ENCODE measurements at places on chromosomes 3 and 15.
A peak's percentile ranks its signal among the peaks of the same experiment; 100 is the strongest.

DNA sequence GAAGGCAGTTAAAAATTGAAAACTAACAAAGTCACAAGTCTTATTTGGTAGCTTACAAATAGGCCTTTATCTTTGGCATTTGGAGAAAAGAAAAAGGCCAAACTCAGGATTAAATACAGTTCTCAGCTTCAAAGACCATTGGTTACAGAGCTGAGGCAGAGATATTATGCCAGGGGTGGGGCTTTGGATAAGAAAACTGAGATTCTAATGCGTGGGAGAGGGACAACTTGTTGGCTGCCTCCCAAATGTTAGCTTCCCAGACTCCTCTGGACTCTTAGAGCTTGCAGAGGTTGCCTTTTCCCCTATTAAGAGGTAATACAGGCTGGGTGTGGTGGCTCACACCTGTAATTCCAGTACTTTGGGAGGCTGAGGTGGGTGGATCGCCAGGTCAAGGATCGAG, 231.8 kb downstream of the SQOR start:
- DNase-seq, result no peak

DNA sequence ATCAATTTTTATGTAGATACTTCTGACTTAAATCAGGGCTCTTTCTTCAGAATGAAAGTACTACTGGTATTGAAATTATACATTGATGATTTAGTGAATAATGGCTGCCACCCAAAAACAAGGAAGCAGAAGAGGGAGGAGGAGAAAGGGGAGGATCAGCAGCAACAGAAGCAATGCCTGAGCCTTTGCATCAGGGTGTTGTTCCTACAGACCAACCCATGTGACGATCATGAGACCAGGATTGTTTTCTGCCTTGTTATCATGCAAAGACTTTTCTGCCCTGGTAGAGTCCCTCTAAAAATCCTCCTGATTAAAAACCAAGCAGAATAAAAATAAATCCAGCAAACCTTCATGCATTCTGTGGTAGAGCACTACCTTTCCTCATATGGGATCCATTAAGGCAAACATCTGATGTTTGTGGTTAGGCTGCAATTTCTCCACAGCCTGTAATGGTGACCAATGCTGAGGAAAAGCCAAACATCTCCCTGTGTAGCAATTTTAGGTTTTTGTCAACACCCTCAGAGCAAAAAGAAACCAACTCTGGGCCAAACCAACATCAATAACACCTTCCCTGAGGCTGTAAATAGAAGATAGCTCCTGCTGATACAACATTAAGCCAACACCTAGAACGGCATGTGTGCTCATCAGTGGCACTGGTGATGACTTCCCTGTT, 191.7 kb downstream of the ATP8B4 start:
- no peak for DNase-seq

GRCh38 chr3:21889166-21889565, 138.2 kb upstream of the ZNF385D start:
- no peak for DNase-seq

- DNase-seq, result no peak
These were observed 157.7 kb downstream of the MBNL1 start for GRCh38 chr3:152426393-152426792.

GRCh38 chr3:101779822-101780381, 891 bp downstream of the NXPE3 start:
- DNase-seq, result no peak

DNA sequence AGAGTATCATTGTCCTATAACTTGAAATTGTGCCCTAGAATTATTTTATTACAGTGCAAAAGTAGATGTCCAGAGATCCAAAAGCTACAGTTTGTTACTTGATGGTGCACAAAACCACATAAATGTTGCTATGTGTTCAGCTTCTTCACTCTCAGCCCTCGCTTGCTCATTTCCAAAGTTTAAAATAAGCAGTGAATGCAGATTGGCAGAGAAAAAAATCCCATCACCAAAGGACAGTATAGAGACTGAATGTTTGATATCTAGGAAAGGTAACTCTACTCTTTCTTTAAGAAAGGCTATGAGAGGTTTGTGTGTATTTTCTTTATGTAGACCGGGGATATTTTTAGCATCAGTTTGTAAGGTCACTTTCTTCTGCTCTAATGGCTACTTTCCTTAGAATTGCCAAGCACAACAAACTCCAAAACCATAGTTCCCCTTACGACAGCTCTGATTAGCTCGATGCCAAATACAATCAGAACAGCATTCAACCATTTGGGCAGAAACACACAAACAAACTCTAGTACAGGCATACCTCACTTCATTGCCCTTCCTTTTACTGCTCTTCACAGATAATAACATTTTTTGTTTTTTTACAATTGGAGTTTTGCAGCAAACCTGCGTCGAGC, 164.1 kb upstream of the CCDC54 start:
- no peak for DNase-seq

DNA sequence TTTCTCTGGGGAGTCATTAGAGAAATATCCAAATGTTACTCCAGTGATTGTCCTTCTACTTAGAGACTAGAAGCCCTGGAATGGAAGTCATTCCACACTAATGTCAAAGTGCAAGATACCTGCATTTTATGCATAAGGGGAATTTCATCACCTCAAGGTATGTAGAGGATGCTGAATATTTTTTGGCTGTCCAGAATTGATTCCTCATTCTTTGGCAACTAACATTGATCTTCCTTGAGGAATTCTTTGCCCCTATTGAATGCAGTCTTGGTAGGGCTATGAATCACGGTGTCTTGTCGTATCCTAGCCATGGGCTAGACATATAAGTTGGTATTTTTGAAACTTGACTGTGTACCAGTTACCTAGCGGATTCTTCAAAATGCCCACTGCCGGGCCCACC, 271.1 kb downstream of the CNTN3 start:
- DNase-seq, result no peak

GRCh38 chr3:14487086-14487485, 53.1 kb downstream of the GRIP2 start:
- no peak for DNase-seq

- DNase-seq, result no peak
These were observed 144.7 kb upstream of the TTC14 start for GRCh38 chr3:180457225-180457624.

GRCh38 chr15:99451484-99451883, 114.3 kb upstream of the MEF2A start:
- DNase-seq, result no peak

GRCh38 chr15:42608752-42609488, 33.5 kb downstream of the STARD9 start:
- no peak for DNase-seq

- DNase-seq, result no peak
These were observed 34.2 kb upstream of the SYN2 start for GRCh38 chr3:11969986-11970385.

DNA sequence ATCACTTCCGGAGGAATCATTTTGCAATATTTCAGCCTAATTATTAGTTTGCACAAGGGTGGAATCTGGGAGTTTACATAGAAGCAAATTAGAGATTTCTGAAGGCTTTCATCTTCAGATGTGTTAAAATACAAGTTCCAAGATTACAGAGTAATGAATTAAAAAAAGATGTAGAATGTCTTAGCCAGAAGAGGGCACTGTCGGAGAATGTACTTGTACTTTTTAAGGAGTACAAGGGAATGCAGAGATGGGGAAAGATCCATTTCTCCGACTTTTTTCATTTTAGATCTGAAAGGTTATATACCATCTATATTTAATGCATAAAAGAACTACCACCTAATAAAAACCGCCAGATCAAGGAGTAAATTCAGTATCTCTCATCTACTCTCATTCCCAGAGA, 43.1 kb upstream of the WDR5B start:
- no peak for DNase-seq

GRCh38 chr15:72783004-72783639, 436 bp downstream of the ADPGK start:
- no peak for DNase-seq

DNA sequence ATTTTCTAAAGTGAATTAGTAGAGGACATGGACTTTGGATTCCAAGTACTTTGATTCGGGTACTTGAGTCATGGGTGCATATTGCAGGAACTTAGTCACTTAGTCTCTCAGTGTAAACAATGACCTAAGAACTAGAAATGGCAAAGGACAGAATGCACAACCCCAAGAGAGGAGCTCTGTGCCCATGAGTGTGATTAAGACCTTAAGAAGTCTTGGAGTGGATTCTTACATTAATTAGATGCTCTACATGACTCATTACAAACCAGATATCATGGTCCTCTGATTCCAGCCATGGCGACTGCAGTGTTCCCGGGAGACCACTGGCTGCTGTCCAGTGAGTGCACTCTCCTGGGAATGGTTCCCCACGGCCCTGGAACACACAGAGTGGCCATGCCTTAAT, 251.5 kb downstream of the GABRG3 start:
- DNase-seq, result no peak

GRCh38 chr15:70264014-70264582, 166.4 kb upstream of the TLE3 start:
- DNase-seq, result no peak

- no peak for DNase-seq
These were observed 9.7 kb upstream of the CRBN start for GRCh38 chr3:3189102-3189727.

DNA sequence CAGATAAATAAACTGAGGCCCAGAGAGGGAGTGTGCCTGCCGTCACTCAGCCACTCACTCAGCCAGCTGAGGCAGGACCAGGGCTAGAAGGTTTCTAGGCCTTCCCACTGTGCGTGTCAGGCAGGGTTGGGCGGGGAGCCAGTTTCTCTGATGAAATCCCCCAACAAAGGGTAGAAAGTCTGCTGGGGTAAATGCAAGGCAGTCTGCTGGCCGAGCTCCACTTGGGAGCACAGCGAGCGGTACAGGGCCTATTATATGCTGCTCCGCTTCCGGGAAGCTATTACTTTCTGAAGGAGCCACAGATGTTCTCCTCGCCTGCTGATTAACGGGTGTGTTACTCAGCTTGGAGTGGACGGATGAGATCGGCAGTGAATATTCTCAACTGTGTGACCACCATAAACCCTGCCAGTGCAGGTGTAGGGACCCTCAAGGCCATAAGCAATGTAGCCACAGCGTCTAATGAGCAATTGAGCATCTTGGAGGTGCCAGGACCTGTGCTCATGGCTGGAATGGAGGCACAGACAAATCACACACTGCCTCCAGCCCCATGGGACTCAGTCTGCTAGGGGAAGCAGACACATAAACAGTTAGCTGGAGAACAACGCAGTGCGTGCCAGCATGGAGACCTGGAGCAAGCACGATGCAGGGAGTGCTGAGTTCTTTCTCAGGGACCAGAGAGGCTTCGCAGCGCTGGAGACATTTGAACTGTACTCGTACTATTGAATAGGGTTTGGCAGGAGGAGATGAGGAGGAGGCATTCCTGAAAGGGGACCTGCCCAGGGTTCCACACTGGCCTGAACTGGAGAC, 42.1 kb downstream of the CORO2B start:
- DNase-seq, result peak; percentile 2

DNA sequence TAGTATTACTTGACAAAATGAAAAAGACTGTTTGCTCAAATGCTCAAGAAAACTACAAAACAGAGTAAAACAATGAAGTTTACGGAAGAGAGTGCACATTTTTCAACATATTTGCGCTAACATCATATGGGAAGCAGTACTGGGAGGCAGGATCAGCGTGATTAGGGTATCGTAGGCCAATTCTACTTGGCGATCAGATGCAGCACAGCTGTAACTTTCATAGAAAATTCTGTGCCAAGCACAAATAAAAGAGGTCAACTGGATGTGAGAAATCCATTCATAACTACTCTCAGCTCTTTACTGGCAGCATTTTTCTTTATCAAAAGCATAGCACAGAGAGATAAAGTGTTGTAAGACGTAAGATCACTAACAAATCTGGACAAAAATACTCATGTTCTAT, 1196.3 kb upstream of the GBE1 start:
- no peak for DNase-seq

GRCh38 chr3:156727519-156728205, 53.3 kb downstream of the TIPARP start:
- no peak for DNase-seq

- DNase-seq, result no peak
These were observed 47.0 kb downstream of the DHX30 start for GRCh38 chr3:47849699-47850563.

GRCh38 chr15:96553006-96553405, 222.5 kb downstream of the NR2F2 start:
- no peak for DNase-seq

DNA sequence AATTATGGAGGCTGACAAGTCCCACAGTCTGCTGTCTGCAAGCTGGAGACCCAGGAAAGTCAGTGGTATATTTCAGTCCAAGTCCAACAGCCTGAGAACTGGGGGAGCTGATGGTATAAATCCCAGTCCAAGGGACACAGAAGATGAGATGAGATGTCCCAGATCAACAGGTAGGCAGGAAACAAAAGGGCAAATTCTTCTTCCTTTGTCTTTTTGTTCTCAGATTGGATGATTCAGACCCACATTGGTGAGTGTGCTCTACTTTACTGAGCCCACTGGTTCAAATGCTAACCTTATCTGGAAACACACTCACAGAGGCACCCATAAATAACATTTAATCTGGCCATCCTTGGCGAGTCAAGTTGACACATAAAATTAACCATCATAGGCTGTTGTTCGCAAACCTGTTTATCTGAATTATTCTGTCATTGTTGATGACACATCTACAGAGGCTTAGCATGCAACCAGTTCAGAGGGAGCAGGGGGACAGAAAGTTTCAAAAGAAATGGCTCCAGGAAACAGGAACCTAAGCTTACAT, 62.7 kb upstream of the ITGA11 start:
- no peak for DNase-seq

GRCh38 chr3:156107504-156107903, 12.9 kb upstream of the KCNAB1 start:
- no peak for DNase-seq

- DNase-seq, result peak; percentile 42
These were observed 693 bp downstream of the RASGRP1 start for GRCh38 chr15:38563723-38564519.

GRCh38 chr3:46537779-46538178, 28.3 kb downstream of the LRRC2 start:
- no peak for DNase-seq

DNA sequence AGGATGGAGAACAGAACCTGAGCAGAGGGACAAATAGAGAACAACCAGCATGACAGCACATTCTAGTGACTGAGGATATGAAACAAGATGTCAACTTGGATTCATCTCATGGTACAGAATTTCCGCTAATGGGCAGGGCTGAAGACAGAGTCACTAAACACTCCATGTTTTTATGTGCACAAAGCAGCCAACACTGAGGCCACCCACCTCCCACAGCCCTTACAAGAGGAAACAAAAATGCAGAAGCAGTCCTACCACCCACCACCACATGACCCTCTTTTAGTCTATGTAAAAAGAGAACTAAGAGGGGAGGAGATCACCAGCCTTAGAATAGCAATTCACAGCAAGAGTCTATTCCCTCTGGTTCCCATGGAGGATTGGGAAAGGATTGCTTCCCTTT, 131.4 kb upstream of the UBE2E2 start:
- no peak for DNase-seq

- no peak for DNase-seq
These were observed 15.4 kb downstream of the ANPEP start for GRCh38 chr15:89799011-89799911.
